ENCODE measurements at places on chromosomes 5 and 9.

DNA sequence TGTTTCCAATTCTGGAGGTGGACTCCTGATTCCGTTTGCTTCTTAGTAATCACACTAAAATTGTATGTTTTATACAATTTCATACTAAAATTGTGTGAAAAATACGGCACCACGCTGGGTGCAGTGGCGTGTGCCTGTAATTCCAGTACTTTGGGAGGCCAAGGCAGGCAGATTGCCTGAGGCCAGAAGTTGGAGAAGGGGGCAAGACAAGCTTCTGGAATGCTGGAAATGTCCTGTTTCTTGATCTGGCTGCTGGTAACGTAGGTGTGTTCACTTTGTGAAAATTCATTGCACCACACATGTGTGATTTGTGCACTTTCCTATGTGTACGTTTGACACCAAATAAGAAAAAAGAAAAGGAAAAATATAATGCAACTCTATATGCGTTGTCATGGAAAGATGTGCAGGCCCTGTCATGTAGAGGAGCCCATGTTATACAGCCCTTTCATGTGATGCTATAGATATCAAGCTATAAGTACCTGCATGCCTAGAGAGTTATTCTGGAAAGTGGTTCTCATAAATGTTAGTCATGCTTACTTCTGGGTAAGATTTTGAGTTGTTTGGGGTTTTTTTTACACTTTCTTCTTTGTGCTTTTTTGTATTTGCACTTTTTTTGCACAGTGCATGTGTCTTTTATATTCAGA, 119.9 kb downstream of the TMEM174 start:
- no peak for DNase-seq

DNA sequence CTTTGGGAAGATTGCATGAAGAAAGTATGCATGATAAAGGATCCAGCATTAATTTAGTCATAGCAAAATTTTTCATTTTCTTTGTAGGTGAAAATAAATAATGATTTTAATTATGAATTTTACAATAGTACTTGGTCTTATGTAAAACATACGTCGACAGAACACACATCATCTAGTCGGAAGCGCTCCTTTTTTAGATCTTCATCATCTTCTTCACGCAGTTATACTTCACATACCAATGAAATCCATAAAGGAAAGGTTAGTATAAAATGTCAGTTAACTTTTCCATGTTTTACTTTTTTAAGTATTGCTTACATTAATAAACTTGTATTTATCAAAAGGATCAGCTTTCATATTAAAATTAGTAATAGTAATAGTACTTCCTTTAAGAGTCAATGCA, 35.8 kb downstream of the C7 start:
- DNase-seq = no peak

DNA sequence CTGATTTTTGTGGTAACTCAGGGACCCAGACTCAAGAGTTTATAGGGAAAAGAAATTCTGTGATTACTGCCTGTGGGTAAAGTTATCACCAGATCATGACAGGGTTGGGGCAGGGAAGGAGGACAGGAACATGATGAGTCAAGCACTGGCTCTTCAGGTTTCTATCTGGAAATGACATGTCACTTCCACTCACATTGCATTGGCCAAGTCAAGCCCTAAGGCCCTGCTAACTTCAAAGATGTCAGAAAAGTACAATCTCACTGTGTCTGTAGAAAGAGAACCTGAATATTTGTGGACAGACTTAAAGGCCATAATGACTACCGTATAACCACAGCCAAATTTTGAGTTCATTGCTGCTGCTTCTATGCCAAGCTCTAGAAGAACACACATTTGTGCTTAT, 187.7 kb downstream of the TLE4 start:
- DNase-seq = no peak

DNA sequence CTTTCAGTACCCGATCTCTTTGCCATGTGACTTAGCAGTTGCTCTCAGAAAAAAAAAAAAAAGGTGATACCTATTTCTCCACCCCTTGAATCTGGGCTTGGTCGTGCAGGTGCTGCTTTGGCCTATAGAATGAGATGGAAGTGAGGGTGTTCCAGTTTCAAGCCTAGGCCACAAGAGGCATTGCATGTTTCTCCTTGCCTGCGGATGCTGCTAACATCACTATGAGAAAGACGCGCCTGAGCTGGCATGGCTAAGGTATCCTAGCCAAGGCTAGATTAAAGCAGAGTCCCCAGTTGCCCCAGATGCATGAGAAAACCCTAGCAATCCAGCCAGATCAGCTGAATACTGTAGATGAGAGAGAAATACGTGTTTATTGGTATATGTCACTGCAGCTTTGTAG, 14.7 kb upstream of the CSF1R start:
- no peak for DNase-seq

DNA sequence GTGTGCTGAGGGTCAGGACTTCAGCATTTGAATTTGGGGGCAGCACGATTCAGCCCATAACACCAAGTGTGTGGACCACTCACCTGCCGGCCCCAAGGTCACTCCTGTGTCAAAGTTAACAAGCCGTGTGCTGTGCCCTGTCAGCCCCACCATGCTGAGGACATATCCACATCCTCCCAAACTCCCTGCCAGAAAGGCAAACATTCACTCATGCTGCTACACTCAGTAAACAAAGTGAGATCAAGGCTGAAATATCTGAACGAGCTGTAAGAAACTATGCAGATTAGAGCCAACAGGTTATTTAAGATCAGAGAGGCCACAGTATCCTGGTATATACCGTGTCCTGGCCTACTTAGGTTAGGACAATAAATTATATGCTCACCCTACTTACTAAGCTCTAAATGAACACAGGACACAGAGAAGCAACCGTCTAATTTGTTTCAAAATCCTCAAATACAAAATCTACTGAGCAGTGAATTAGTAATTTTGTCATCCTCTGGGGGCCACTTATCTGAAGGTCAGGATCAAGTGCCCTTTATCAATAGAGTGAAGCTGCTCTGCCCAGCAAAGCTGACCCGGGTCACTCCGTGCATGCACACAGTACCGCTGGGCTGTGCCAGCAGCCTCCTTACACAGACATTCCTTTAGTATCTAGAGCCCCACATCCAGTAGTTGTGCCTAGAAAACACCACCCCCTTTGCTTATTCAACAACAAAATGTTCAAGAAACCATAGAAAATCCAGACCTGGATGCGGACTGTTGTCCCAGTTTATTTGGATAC, 28.2 kb downstream of the RETREG1 start:
- no peak for DNase-seq

DNA sequence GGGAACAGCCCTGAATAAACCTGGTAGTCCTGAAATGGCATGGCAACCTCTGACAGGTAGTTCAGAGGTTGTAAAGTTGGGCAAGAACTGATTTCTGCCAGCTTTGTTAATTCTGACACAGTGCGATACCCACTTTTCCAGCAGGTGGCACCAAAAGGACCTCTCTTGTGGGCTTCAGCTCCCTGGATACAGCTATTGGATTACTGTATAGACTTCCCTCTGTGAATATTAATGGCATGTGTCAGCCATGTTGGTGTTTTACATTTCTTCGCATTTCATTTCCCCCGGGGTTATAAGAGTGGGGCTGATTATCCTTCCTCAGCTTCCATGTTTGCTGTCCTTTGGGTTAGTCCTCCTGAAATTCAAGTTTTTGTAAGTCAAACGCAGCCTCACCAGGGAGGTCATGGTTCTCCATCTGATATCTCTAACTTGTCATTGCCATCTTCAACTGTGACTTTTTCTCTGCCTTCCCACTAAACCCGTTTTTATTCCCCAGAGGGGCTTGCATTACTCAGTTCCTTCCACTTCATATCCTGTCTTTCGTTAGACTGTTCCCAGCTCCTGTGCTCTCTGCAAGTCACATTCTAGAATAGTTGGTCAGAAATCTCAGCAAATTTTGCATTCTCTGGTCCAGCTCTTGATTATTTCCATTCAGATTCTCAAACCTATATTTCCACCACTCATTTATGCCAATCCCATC, 135.6 kb downstream of the LIFR start:
- peak; percentile 21 for DNase-seq

DNA sequence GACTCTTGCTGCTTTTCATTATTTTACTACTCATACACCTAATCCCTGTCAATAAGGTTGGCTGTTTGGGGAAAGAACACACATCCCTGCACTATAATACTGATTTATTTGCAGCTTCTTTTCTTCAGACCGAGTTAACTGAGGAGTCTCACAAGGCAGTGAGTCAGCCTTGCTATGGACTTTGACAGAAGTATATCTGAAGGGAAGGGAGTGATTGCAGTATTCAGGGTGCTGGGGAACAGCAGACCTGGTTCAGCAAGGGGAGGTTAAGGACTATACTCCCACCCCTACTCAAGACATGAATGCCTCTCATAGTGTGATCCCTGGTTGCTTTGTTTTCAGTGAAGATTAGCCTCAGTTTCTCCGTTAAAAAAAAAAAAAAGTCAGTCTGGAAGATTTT, 99.8 kb downstream of the TLE4 start:
- DNase-seq = no peak

GRCh38 chr5:173296737-173297676, 31.2 kb downstream of the STC2 start:
- DNase-seq = no peak

DNA sequence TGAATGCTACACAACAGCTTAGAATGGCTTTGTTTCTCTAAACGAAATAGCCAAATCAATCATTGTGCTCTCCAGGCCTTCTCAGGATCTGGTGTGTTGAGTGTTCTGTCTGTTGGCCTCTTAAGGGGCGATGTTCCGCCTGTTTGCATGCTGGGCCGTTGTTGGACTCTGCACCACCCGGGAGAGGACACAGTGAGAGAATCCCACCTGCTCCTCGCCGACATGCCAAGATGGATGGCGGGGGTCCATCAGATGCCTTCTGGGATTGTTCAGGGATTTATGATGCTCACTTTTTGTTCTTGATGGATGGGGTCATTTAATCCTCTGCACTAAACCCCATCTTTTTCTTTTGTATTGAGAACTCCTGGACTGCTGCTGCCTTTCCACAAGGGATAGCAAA, 159.9 kb downstream of the NTRK2 start:
- DNase-seq = no peak

DNA sequence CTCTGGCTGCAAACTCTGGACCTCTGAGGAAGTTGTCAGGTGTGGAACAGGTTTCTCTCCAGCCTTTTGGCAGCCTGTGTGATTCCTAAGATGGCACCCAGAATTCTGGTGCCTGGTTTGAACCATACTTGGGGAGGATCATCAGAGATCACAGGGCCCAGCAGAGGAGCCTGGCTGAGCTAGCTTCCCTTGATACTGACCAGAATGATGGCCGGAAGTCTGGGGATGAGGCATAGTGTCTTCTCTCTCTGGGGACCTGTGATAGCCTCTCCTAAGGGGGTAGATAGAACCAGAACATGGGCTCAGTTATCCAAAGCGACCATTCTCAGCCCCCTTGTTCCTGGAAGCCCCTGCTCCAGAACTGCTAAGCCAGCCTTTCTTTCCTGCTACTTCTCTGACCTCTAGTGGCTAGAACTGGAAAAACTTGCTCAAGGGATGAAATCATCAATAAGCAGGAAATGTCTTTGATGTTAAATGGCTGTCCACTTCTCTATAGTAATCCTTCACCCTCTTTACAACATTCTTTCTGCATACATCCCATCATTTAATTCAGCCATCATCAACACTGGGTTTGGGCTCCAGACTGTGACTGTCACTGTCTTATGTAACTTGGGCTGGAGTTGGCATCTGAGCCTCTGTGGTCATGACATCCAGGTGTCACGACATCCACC, 55.1 kb downstream of the C9orf152 start:
- DNase-seq = no peak

DNA sequence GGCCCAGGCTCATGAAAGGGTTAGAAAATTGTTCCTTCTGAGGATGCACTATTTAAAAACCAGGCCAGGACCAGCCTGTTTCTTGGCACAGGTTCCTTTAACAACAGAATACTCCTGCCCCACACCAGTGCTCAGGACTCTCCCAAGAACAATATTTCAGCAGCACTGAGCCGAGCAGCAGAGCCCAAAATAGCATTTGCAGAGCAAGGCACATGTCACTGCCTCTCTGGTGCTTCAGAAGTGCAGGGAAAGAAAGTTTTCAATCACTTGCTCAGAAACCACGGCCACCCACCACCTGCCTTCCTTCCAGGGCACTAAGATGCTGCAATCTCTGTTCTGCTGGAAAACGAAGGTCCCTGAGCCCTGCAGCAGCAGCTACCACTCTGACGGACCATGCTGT, 77.6 kb downstream of the SIL1 start:
- no peak for DNase-seq

GRCh38 chr9:130104491-130105193, 50.9 kb downstream of the GPR107 start:
- no peak for DNase-seq
